Occipital lobe (tissue), 3 donors: ENCODE measurements at places on chromosomes 5 and 9. TPM values are rescaled to one million over a fixed set of nuclear protein-coding genes. Genes with fewer than 3 reads are reported as not detected.

DNA sequence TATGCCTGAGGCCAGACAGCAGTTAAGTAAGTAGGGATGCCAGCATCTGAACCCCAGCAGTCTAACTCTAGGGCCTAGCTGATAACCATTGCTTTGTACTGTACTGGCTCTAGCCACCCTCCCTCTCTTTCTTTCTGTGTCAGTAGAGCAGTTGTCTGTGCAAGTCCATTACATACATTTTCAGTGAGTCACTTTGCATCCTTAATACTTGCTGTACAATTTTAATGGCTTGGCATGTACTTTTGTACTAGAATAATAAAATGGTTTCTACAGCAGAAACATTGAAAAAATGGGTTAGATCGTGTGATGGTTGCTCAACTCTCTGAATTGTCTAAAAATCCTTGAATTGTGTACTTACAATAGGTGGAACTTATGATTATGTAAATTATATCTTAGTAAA is 1.5 kb upstream of the TTC39B start:
- no peak for DNase-seq

DNA sequence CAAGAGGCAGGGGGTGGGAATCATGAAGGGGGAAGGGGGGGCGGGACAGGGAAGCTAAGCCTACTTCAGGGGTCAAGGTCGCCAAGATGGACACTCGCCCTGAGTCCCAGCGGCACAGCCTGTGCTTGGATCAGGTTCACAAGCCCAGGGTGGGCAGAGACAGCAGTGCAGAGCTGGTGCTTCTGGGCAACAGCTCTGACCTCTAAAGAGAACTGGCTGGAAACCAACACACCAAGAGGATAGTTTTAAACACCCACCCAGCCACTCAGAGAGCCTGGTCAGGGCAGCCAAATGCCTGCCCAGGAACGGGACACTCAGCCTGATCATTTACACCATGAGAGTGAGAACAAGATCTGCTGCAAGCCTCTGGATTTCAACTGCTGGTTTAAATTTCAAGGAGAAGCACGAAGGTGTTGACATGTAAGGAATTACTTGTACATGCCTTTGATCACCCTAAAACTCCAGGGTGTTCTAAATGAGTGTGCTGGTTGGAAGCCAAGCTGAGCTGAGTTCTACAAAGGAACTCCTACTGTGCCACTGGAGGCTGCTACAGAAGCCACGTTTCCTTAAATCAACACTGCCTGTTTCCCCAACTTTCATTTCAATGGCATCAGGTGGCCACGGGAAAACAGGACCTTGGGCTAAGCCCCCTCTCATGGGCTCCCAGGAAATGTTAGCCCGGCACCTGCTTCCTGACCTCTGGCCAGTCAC is 91.5 kb downstream of the TTLL11 start:
- DNase-seq = no peak

DNA sequence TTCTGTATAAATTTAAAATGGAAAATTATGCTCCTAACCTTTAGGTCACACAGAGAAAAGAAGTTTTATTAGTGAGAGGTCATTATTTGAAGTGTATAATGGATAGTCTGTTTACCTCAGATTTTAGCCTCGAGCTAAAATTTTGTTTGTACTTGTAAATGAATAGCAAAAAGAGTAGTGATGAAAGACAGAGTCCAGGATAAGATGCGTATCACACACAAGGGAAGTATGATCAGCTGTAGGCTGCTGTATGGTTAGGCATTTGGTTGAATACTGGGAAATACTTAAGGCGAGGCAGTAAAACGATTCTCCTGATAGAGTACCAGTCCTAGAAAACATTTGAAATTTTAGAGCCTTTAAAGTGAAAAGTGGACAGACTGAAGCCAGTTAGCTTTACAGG is 92.7 kb downstream of the FBXL7 start:
- DNase-seq = no peak

KIF4B gene
- total RNA-seq = 0.16 TPM

ROR2 gene
- total RNA-seq = 0.94 TPM

HSPB3 gene
- 0.47 TPM for total RNA-seq

PSIP1 gene
- 160 TPM for total RNA-seq

- no peak for DNase-seq
Measured at GRCh38 chr9:114220061-114220541, 64.8 kb downstream of the COL27A1 start.

PCDHGA5 gene
- total RNA-seq = 6.6 TPM

DNA sequence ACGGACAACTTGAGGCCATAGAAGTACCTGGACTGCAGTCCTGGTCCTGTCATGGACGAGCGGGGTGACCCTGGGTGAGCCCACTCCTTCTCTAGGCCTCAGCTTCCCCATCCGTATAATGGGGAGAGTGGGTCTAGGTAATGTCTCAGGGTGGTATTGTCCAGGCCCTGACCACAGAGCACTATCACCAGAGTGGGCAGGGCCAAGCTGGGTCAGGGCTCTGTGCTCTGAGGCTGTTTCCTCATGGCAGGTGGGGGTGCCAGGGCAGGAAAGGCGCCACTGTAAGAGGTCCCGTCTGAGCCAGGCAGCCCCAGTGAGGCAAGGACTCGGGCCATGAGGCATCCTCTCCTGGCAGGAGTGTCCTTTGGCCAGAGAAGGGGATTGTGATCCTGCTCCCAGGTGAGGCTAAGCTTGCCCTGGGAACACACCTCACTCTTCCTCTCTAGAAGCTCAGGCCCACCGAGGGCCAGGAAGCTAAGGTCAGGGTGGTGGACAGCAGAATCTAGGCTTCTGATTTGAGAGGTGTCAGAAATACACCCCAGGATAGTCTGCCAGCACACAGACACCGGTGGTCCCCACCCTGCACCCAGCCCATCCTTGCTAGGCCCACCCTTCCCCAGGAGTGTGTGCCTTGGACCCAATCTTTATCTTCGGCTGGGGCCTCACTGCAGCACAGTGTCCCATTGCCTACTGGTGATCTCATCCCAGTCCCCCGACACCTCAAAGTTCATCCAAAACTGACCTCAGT is 1.5 kb upstream of the MYOZ3 start:
- no peak for DNase-seq

GRCh38 chr9:72979405-72980100 is 26.7 kb upstream of the ALDH1A1 start:
- DNase-seq = no peak

- no peak for DNase-seq
Measured at GRCh38 chr5:95543017-95543705, 11.6 kb downstream of the SKIC3 start.

SMARCA2 gene
- 157 TPM for total RNA-seq

ADAMTS6 gene
- 17.5 TPM for total RNA-seq

DNA sequence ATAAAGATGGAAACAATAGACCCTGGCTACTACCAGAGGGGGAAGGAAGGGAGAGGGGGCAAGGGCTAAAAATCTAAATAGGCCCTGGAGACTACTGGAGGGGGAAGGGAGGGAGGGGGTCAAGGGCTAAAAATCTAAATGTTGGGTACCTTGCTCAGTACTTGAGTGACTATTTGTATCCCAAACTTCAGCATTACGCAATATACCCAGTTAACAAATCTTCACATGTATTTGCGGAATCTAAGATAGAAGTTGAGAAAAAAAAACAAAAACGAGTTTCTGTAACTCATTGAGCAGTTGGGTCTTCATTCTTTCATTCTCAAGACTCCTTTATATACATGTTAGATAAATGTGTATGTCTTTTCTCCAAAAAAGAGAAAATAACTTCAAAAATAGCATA is 537.4 kb downstream of the TAF11L14 start:
- no peak for DNase-seq

LRRC19 gene
- not detected for total RNA-seq

FST gene
- total RNA-seq = 3.0 TPM

DNA sequence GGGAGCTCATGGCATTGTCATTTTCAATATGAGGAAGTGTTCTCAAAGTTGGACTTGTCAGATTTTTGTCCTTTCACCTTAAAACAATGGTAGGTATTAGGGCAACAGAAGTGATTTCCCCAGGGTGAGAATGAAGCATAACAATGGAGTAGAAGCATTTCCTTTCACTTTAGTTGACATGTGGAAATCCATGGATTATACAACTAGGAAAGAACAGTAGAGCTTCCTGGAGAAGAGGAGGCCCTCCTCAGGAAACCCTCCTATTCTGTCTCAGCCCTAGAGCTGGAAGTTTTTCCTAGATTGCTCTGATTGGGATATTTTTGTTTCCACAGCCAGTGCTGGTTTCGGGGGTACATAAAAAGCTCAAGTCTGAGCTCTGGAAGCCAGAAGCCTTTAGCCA is 13.8 kb upstream of the REEP2 start:
- DNase-seq = no peak

BTNL8 gene
- total RNA-seq = not detected

DNA sequence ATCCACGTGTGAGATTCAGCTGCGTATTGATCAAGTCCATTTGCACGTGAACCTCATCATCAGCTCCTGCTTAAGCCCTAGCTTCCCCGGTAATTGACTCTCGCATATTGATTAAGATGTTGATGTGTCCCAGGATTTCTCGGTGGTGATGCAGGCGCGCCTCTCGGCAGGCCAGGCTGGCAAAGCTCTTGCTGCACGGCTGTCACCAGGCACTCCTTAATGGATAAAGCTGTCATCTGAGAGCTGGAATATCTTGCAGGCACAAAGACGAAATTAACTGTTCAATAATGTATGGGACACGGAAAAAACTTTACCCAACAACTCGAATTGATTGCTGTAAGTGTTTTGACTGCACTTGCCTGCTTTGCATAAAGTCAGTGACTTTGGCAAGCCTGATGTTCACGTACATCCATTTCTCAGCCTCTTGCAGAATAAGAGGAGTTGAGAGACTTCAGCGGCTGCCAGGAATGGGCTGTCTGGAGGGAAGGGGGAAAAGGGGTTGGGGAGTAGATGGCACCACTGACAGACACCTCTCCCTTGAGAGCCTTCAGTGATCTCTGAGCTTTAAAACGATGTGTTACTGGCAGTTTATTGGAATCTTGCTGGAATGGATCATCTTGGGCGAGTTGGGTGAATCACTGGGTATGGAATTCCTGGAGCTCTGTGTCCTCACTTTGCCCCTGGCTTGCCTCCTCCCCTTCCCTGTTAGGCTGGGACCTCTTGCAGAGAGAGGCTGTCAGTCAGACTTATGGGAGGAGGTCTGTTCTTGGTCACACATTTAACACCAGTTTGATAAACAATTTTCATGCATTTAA is 650.3 kb downstream of the CCDC171 start:
- DNase-seq = no peak

DNA sequence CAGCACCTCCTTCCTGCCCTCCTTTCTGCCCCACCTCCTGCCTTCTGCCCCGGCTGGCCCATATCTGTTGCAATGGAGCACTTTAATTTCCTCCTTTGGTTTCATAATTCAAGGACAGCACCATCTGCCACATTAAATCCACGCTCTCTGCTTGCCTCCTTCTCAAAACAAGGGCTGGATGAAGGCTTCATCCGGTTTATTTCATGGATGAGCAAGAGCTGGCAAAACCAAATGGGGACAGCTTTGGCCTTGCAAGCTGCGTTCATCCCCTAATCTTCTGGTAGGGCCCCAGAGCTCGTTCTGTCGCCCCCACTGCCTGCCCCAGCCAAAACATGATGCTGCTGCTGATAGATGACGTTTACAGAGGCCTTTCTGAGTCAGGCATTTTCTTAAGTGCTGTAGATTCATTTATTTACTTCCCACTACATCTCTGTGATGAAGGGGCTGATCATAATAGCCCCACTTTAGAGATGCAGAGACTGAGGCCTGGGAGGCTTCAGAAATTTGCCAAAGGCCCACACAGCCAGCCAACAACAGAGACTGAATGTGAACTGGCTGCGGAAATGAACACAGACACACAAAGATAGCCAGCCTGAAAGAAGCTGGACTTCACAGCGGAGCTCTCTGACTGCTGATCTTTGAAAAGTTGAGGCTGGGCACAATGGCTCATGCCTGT is 115.6 kb upstream of the CPEB4 start:
- DNase-seq = peak; percentile 36

PALM2AKAP2 gene
- total RNA-seq = 5.0 TPM

- peak; percentile 13 for DNase-seq
Measured at GRCh38 chr5:86679529-86679928, 61.8 kb downstream of the COX7C start.

DNA sequence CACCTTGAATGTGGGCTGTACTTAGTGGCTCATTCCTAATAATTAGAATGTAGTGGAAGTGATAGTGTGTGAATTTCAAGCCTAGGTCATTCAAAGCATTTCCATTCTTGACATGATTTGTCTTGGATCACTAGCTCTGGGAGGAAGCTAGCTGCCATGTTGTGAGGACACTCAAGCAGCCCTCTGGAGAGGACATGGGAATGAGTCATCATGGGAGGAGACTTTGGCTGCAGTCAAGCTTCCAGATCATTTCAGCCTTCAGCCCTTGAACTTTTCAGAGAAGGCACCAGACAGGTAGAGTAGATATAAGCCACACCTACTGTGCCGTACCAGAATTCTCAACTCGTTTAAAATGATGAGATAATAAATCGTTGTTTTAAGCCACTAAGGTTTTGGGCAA is 506.9 kb downstream of the ZNF608 start:
- DNase-seq = no peak

DNA sequence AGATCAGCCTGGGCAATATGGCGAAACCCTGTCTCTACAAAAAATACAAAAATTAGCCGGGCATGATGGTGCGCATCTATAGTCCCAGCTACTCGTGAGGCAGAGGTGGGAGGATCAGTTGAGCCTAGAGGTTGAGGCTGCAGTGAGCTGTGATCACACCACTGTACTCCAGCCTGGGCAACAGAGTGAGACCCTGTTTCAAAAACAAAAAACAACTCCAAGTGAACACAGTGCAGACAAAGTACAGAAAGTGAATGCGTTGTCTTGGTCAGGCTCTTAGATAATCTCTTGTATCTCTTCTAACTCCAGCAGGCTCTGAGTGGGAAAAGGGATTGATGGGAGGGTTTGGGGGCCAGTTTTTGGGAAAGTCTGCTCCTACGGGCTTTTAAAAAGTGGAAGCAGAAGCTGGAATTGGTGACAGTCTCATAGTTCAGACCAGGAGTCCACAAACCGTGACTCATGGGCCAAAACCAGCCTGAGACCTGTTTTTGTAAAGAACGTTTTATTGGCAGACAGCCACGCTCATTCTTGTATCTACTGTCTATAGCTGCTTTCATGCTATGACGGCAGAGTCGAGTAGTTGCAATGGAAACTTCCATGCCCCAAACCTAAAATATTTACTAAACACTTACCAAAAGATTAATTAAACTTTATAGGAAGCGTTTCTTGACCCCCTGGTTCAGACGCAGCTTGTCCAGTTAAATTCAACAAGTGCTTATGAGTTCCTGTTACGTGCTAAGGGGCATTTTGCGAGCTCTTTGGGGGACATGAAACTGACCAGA is 32.9 kb downstream of the NDST1 start:
- no peak for DNase-seq

GAPT gene
- 0.31 TPM for total RNA-seq

DNA sequence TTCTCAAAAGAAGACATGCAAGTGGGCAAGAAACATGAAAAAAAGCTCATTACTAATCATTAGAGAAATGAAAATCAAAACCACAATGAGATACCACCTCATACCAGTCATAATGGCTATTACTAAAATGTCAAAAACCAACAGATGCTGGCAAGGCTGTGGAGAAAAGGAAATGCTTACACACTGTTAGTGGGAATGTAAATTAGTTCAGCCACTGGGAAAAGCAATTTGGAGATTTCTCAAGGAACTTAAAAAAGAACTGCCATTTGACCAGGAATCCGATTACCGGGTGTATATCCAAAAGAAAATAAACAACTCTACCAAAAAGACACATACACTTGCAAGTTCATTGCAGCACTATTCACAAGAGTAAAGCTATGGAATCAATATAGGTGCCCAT is 595.4 kb upstream of the RIOK2 start:
- no peak for DNase-seq

GPRIN1 gene
- 107 TPM for total RNA-seq
